ENCODE measurements at places on chromosomes 7 and 10.

- no peak for DNase-seq
Measured at GRCh38 chr10:35006836-35007235, 83.3 kb downstream of the CUL2 start.

GRCh38 chr7:141646826-141647480 lies 55.0 kb downstream of the DENND11 start:
- no peak for DNase-seq

GRCh38 chr7:137978464-137979237 lies 23.2 kb downstream of the CREB3L2 start:
- DNase-seq = peak; percentile 85

DNA sequence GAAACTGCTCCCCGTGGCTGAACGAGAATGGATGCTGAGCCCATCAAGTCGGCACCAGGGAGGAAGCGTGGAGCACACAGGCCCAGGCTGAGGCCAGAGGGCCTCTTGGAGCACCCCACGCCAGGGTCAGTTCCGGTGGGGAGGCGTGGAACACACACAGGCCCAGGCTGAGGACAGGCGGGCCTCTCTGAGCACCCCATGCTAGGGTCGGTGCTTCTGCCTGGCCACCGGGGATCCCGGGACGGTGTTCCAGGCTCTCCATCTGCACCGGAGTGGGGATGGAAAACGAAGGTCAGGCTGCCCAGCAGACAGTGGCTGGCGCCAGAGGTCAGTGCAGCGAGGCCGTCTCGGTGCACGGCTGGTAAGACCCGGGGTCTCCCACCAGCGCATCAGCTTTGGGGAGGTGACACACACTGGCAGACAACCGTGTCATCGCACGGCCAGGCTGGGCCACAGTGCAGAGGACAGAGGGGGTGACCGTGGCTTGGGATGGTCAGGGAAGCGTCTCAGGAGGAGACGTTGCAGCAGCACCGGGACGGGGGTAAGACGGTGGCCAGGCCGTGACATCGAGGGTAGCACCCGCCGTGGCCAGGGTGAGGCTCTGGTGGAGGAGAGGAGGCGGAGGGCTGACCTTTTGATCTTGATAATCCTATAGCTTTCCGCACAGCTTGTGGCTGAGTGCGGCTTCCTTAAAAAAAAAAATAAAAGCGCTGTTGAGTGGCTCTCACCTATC lies 203.9 kb downstream of the ELFN1 start:
- no peak for DNase-seq

DNA sequence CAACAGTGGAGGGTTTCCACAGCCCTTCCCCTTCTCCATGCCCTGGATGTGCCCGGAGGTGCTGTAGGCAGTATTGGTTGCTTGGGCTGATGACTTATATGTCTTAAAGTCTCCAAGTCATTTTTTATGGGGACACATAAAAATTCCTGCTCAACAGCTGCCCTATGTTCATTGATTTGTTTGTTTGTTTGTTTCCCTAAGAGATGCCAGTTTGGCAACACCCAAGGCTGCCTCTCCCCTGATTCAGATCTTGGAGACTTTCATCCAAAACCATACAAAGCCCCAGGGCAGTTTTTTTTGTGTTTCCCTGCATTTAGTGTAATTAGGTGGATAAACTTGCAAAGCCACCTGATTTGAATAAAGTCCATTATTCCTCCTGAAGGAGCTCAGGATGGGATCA lies 115.3 kb downstream of the PLPP4 start:
- no peak for DNase-seq

DNA sequence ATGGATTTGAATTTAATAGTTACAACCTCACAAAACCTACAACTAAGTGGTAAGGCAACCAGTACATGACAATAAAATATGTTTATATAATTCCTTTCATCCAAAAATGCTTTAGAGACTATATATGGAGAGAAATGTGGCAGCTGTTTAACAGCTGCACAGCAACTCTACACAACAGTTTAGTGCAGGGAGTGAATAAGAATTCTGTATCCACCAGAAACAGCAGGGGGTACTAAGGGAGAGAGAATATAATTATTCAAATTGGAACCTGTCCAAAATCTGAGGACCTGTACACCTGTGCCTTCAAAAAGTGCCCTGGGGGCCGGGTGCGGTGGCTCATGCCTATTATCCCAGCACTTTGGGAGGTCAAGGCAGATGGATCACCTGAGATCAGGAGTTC lies 49.6 kb downstream of the POLL start:
- no peak for DNase-seq

DNA sequence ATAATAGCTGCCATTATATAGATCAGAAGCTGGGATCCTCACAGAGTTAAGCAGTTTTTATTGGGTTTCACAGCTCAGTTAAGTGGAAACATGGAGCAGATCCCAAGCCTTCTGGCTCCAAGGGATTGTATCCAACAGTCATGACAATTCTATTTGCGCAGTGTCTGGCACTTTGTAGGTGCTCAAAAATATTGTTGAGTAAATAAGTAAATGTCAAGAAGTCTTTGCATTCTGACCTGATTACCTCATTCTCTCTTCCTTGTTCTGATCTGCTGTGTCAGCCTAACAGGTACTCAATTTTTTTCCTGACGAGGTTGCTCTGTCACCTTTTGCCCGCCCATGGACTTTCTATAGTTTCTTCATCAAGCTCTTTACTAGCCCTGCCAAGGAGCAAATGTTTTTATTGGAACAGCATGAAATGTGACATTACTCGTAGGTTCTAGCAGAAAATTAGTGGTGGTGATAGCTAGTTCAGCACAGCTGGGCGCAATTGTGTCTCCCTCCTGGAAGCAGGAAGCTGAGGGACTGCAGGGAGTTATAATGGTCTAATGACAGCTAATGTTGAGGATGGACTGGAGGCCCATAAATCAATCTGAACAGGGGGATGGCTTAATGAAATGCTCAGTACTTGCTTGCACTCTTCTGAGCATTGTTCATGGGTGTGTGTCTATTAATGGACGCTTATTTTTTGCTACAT lies 680.2 kb downstream of the CCSER2 start:
- no peak for DNase-seq

- DNase-seq = peak; percentile 40
Measured at GRCh38 chr7:326273-326672, 36.3 kb downstream of the FOXL3 start.

GRCh38 chr7:99791021-99791420 lies 7.0 kb upstream of the CYP3A4 start:
- DNase-seq = no peak

DNA sequence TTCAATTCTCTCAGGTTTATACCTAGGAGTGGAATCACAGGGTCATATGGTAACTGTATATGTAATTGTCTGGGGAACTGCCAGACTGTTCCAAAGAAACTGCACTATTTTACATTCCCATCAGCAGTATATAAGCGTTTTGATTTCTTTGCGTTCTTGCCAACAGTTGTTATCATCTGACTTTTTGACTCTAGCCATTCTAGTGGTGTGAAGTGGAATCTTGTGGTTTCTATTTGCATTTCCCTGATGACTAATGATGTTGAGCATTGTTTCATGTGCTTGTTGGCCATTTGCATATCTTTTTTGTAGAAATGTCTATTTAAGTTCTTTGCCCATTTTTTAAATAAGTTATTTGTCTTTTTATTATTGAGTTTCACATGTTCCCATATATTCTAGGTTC lies 44.3 kb upstream of the ZC3HAV1 start:
- no peak for DNase-seq

DNA sequence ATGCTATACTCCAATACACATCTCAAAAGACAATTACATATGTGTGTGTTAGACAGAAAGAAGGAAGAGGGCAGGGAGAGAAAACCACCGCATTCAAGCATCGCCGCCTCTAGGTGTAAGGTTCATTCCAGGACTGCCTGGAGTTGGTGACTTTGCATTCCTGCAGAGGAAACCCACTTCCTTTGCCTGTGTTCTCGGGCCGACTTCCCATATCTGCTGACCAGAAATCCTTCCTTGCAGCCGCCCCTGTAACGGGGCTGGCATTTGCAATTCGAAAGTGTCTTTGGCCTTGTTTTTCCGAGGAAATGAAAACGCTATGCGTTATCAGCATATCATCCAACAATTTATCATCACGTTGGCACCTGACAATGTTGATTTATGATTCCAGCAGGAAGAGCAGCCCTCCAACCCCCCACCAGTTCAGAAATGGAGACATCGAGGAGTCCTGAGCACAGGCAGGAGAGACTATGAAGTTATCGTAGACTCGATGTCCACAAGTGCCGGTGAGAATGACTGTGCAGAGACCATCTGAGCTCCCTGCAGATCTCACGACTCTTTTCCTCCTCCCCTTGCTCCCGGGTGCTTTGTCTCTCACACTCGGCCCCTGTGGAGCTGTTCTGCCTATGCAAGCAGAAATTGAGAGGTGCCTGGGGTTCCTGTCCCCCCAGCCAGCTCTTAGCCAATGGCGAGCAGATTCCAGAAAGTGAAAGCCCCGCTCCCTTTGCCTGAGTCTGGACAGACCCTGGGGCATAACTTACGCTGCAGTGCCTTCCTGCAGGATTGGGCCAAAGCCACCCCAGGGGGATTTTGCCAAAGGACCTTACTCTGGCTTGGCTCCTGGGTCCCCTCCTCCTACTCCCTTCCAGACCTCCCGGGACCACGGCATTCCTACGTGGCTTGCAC lies 68.9 kb upstream of the FOXK1 start:
- peak; percentile 72 for DNase-seq

- no peak for DNase-seq
Measured at GRCh38 chr10:47190802-47191450, 109.1 kb upstream of the GDF10 start.

GRCh38 chr7:92043637-92044036 lies 90.6 kb downstream of the CYP51A1 start:
- no peak for DNase-seq

GRCh38 chr10:129877773-129878371 lies 86.2 kb downstream of the EBF3 start:
- DNase-seq = no peak

DNA sequence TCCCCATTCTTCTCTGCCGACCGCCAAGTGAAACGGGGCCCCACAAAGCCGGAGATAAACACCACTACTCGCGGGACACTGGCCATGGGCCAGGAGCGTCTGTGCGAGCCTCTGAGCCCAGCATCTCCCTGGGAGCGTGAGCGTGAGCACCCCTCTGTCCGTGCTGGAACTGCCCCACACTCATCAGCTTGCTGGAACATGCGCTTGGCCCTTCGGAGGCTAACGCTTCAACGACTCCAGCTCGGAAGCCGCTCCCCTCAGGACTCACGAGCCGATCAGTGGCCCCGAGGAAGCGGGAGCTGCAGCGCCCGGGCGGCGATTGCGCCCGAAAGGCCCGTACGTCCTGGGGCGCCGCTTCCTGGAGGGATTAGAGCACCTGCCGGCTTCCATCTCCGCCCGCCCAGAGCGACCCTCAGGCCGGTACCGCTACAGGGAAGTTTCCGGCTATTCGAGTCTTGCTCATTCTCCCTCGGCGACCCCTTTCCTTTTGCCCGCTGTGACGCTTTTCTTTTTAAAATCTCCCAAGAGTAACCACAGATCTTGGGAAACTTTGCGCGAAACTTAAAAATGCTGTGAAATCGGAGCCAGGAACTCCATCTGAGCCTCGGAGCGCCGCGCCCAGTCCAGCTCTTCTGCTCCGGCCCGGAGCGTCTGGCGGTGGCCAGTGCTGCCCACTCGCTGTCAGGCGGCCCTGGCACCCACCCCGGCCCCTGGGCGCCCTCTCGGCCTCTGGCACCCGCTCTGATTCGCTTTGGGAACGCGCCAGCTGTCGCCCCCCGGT lies 1.0 kb downstream of the TLL2 start:
- DNase-seq = no peak

- DNase-seq = no peak
Measured at GRCh38 chr7:136698231-136698630, 170.2 kb upstream of the CHRM2 start.

GRCh38 chr7:158729646-158730382 lies 25.2 kb upstream of the NCAPG2 start:
- DNase-seq = no peak

- DNase-seq = peak; percentile 12
Measured at GRCh38 chr10:11871466-11871865, 48.3 kb downstream of the PROSER2 start.

DNA sequence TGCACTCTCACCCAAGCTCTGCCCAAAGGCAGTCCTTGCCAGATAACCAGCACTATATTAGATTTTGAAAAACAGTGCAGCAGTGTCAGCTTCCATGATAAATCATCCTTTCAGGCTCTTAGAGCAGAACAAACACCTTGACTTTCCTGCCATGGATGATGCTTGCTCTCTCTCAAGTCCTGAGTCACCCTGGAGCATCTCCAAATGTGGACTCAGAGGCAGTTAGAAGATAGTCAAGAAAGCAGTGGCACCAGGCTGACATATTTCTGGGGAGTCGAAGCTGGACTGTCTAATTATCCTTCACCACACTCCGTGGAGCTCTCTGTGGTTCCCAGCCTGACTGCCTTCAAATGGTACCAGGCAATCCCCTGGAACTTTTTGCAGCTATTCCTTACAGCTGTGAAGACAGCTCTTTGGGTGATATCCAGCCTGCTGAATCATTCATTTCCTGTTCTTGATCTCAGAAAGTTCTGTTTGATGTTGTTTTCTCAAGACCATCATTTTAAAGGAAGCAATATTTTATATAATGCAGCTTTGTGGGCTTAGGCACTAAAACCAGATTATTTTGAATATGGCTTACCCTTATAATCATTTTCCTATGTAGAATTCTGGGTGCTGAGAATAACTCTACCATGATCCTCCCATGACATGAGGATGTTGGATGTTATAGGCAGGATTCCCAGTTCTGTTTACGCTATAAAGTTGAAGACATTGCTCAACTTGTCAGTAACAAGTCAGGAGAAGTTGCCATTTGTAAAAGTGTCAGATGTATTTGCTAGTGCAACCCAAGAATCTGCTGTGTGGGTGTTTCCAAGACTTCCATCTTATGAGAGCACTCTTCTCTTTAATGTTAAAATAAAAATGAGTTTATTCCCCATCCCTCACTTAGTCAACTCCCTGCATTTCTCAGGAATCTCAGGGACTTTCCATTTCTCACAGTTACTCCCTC lies 233.8 kb downstream of the C7orf25 start:
- DNase-seq = peak; percentile 85

- DNase-seq = no peak
Measured at GRCh38 chr7:43123457-43123856, 11.0 kb downstream of the HECW1 start.

GRCh38 chr7:135755351-135755753 lies 6.7 kb upstream of the FAM180A start:
- DNase-seq = peak; percentile 79

- DNase-seq = peak; percentile 44
Measured at GRCh38 chr7:157715071-157715937, 378.5 kb downstream of the DNAJB6 start.

Measured in sigmoid colon (tissue), 7 donors.